NCI-H524 (cell line): ENCODE measurements at places on chromosomes 6 and 20.

DNA sequence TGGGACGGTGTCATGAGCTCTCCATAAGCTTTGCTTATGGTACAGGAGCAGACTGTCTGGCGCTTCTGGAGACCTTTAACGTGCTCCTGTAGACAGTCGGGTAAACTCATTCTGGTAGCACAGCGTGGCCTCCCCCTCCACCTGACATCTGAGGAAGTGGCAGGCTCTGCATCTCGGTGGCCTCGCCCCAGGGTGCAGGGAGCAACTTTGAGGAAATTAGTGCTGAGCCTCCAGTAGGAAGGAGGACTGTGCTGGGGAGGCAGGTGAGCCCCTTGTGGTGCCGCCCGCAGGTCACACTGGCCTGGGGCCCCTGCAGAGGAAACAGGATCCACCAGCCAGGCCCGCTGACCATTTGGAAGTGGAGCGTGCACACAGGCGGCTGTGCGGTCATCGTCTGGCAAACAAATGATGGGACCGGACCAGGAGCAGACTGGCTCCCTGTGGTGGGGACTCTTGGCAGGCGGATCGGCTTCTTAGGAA lies 57.9 kb downstream of the SYNJ2 start:
- DNase-seq = no peak

DNA sequence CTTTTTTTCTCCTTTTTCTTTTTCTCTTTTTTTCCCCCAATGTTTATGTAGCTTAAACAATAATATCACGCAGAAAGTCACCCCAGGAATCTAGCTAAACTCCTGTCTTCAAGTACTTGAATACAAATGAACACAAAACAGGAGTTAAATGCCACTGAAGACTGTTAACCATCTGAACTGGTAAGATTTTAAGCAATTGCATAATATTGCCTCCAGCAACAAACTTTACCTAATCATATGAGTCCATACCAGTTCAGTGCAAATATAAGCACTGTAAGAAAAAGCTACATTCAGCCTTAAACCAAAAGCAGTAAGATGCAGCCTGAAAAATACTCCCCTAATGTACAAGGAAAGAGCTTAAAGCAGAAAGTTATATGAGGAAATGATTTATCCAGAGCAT lies 173.9 kb upstream of the TFAP2D start:
- no peak for DNase-seq

- DNase-seq = no peak
Measured at GRCh38 chr6:117668736-117669135, 6.5 kb upstream of the NUS1 start.

GRCh38 chr20:44388466-44389023 lies 33.0 kb downstream of the HNF4A start:
- peak; percentile 81 for DNase-seq

DNA sequence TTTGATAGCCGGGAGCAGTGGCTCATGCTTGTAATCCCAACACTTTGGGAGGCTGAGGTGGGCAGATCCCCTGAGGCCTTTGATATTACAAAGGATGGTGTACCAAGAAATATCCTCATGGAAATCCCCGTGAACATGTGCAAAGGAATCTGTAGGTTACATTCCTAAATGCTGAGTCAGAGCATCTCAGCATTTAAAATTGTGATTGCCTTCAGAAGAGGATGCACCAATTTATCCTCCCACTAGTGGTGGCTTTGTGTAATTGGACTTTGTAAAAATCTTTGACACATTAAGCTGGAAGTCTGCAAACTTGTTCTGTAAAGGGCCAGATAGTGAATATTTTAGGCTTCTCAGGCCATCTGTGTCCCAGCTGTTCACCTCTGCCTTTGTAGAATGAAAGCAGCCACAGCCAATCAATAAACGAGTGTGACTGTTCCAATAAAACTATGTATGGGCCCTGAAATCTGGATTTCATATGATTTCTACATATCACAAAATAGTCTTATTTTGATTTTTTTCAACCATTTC lies 11.8 kb downstream of the TMEM14B start:
- DNase-seq = peak; percentile 84

DNA sequence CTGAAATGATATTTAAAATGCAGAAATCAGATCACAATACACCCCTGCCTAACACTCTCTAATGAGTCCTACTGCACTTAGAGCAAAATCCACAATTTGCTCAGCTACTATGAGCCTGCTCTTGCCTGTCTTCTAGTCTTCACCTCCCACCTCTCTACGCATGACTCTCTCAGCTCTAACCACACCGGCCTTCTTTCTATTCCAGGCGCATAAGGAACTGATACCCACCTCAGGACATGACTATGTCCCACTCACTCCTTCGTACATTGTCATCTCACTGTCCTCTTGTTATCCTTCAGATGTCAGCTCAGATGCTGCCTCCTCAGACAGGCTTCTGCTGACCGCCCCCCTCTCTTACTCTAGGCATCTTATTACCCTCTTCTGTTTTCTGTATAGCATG lies 201.0 kb upstream of the FLRT3 start:
- DNase-seq = no peak

GRCh38 chr20:59631751-59632540 lies 27.6 kb downstream of the PHACTR3 start:
- DNase-seq = no peak

DNA sequence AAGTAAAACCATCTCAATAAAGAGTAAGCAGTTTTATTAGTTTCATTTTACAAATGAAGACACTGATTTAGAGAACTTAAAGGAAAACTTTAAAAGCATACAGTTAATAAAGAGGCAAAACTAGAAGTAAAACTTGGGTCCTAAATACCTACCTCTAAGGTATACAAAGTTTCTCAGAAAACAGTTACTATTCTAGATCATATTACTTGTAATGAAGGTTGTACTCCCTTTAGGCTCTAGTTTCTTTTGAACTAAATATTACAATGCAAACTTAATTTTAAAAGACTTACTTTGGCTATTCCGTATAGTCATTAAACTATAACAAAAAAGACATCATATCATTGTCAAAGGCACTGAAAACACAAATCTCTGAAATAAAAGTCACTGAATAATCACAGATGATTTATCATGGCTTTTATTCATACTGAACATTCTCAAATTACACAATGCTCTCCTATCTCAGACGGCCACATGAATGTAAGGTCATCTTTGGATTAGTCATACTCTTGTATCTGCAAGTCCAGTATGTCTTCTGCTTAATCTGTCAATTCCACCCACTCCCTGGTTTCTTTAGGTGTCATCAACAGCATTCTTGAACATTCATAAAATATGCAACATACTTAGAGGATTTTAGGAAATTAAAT lies 361.6 kb upstream of the RUNX2 start:
- DNase-seq = no peak

GRCh38 chr6:109389650-109390274 lies 7.5 kb upstream of the CD164 start:
- no peak for DNase-seq

DNA sequence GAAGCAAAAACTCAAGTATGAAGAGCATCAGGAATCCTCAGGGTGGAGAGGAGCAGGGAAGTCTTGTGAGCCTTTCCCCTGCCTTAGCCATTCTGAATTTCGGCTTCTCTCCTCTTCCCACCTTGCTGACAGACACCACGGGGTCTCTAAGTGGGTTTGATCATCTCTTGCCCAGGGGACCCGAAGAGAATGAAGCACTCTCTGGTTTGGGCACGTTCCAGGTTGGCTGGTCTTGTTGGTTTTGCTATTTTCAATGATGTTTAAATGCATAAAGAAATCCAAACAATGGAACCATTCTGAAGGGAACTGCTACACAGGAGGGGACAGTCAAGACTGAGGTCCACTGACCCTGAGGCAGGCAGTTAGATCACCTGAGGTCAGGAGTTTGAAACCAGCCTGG lies 131.7 kb downstream of the PXDC1 start:
- no peak for DNase-seq

DNA sequence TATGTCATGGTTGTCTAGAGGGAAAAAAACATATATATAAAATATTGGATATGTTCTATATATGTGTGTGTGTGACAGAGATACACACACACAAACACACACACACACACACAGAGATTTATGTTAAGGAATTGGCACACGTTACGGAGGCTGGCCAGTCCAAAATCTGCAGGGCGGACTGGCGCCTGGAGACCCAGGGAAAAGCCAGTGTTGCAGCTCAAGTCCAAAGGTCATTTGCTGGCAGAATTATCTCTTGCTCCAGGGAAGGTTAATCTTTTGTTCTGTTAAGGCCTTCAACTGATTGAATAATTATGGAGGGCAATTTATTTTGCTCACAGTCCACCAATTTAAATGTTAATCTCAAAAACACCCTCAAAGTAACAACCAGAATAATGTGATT lies 37.5 kb upstream of the PDE7B start:
- DNase-seq = no peak

GRCh38 chr6:113451049-113451448 lies 406.1 kb upstream of the MARCKS start:
- peak; percentile 8 for DNase-seq

- DNase-seq = no peak
Measured at GRCh38 chr6:91487696-91488392, 901.0 kb upstream of the MAP3K7 start.

GRCh38 chr6:4491501-4492260 lies 284.5 kb upstream of the CDYL start:
- no peak for DNase-seq

- no peak for DNase-seq
Measured at GRCh38 chr6:66179361-66179760, 472.3 kb upstream of the EYS start.

- no peak for DNase-seq
Measured at GRCh38 chr6:1614448-1615150, 4.9 kb downstream of the FOXC1 start.

GRCh38 chr6:18609715-18610114 lies 222.6 kb downstream of the RNF144B start:
- no peak for DNase-seq

GRCh38 chr6:40810171-40810570 lies 223.0 kb upstream of the LRFN2 start:
- no peak for DNase-seq

DNA sequence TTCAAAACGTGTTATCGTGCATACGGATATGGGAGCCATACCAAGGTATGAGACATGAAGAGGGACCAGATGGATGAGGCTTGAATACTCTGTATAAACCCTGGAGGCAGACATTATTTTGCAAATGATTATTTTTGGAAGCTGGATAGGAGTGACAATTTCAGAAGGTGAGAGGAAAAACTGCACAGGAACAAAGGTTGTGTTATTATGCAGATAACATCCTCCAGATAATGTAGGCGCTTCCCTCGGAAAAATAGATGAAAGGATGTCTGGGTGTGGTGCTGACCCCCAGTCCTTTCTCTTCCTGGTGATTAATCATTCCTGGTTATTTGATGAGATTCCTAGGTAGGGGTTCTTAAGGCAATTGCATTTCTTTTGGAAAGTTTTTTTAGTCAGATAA lies 36.4 kb upstream of the CD83 start:
- DNase-seq = no peak

DNA sequence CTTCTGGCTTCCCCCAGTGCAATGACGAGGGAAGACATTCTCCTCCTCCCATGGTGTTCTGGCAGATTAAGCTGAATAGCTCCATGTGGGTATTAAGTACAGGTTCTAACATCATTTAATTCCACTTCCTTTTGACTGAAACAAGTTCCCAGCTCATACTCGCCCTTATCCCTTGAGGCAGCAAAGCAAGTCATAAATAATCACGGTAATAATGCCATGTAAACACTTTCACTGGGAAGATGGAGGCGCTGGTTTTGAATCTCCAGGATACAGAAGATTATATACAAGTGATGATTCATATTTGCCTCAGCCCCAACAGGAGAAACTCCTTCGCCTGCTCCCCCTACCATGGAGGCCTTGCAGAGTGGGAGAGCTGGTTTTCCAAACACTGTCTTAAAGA lies 141.3 kb downstream of the PXDC1 start:
- no peak for DNase-seq

GRCh38 chr20:58407201-58407873 lies 18.3 kb downstream of the VAPB start:
- DNase-seq = no peak
